ENCODE measurements at places on chromosomes 12 and 14.
A peak's percentile ranks its signal among the peaks of the same experiment; 100 is the strongest.

DNA sequence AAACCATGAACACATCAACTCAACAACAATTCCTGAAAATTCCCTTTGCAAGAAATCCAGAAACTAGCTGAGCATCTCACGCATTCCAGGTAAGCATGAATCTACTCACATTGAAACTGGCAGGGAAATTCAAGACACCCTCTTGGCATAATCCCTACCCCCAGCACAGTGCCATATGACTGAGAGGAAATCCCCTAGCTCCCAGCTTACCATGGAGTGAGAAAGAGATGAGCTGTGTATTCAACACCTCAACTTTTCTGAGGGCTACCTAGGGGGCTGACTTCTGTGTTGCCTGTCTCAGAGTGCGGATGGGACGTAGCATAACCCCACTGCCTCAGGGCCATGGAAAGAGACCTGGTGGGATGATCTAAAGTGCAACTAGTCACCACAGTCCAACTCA, 37.7 kb upstream of the GPR132 start:
- no peak for DNase-seq

DNA sequence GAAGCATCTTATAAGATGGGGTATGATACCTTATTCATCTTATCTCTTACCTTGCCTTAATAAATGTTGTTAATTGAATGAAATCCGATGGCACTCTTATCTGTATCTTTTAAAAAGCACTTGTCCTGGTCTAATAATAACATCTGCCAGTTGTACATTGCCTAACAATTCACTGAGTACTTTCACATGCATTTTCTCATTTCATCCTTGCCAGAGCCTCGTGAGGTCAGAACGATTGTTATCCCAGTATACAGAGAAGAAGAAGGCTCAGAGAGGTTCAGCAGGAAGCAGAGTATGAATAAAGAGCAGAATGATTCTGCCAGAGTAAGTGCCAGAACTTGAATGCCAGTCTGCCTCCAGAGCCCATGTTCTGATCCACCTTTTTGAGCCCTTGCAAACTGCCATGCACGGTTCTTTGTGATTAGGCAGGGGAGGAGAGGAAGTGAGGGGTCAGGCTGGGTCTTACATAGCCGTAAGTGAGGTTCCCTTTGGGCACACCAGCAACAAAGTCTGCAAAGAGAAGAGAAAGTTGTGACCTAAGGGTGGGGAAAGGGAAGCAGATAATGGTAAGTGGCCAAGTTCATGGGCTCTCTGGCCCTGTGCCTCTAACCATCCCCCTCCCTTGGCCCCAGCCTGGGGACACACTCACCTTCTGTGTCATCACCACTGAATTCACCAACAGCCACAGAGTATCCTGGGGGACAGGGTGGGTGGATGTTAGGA, 11.7 kb downstream of the ITGA5 start:
- no peak for DNase-seq

- no peak for DNase-seq
These were observed 1.6 kb upstream of the C1S start for GRCh38 chr12:7058850-7059395.

- no peak for DNase-seq
These were observed 3.6 kb downstream of the TNS2 start for GRCh38 chr12:53053218-53054111.

- no peak for DNase-seq
These were observed 60.4 kb upstream of the PTHLH start for GRCh38 chr12:28032811-28033537.

DNA sequence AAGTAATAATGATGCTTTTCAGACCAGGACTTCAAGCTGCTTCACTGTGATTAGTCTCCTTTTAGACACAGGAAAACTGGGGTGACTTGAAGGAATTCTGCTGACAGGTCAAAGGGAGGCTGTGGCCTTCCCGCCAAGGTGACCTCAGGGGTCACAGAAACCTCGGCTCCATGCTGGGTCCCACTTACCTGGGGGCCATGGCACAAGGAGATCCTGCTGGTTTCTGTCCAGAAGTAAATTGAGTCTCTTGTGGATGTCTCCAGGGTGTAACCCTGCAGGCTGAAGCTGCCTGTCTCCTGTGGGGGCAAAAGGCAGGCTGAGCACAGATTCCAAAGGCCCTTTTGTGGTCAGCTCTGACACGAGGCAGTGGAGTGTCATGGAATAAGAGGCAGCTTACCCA, 138.7 kb upstream of the MED13L start:
- no peak for DNase-seq

DNA sequence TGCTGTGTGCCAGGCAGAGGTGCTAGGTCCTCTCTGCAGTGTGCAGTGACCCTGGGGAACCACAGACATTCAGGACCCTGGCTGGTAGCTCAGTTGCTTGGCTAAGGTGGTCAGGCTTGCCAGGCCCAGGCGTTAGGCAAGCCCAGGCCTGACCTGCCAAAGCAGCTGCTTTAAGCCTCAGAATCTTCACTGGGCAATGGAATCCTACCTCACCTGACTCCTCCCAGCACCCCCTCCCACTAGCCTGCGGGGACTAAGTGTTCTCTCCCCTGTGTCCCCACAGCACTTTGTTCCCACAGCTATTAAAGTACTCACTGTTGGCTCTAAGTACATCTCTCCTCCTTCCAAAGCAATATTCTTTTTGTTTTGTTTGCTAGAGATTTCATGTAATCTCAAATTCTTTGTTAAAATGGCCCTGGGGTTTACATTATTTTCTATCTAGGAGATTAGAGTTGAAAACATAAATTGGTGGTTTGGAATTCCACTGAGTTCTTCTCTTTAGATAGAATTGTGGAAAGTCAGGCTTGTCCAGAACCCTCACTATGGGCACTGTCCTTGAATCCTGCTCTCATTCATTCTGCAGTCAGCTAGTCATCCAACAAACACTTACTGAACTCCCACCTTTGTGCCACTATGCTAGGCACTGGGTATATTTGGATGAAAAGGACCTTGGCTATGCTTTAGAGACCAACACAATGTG, 44.4 kb downstream of the DGLUCY start:
- DNase-seq: no peak

GRCh38 chr14:103908580-103908979, 19.7 kb upstream of the TDRD9 start:
- DNase-seq: no peak

GRCh38 chr14:100454437-100454836, 131.3 kb downstream of the SLC25A47 start:
- no peak for DNase-seq

DNA sequence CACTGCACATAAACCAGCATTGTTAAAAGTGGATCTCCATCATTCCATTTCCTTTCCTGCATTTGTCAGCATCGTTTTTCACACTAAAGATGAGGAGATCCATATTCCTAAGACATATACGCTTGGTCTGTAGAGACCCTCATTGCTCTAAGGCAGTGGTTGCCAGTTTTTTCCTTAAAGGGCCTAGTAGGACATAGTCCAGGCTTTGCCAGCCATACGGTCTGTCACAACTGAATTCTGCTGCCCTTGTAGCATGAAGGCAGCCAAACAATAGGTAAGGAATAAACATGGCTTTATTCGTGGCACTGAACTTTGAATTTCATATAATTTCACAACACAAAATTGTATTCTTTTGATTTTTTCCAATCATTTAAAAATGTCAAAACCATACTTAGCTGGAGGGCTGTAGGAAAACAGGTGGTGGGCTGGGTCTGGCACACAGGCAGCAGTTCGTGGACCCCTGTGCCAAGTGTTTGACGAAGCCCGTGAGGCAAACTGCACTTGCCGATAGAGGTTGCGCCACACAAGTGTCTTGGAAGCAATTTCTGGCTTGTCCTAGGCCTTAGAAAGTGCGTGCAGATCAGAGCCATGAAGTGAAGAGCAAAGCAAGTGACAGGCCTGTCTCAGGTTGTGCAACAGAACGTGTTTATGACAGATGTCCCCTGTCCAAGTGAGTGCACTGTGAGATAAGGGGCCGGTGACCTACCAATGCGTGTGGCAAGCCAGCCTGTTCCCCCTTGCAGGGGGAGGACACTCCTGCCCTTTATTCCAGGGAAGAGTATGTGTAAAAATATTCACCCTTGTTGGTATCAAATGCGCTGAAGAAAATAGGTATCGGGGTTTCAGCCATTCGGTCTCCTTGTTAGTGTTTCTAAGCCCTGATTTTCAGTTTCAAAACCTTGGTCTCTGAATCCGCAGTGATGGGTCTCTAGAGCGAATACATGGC, 916 bp upstream of the CHPT1 start:
- DNase-seq: no peak

- no peak for DNase-seq
These were observed 559.8 kb downstream of the RPL10L start for GRCh38 chr14:46091819-46092218.

GRCh38 chr12:52252728-52253343, 19.8 kb downstream of the KRT7 start:
- no peak for DNase-seq

GRCh38 chr12:124177276-124177950, 117.5 kb upstream of the RFLNA start:
- DNase-seq: no peak

GRCh38 chr12:49084438-49084837, 10.2 kb downstream of the DHH start:
- DNase-seq: no peak

DNA sequence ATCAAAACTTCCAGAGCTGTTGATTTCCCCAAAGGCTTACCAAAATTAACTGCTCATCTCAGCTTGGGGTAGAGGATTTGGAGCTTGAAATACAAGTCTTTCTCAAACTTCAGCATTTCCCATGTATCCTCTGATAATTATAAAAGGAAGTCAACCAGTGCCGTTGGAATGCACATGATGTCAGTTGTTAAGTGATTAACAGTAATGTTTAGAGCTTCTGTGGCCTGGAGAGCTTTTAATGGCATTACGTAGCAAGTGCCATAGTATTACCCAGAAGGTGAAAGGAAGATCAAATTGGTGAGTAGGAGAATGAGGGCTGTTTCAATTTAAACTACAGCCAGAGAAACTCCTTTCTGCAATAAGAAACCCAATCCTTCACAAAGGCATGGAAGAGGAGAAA, 62.5 kb upstream of the PTPRR start:
- DNase-seq: no peak

- no peak for DNase-seq
These were observed 45.2 kb downstream of the CDK17 start for GRCh38 chr12:96354844-96355534.

GRCh38 chr12:124273630-124274029, 21.3 kb upstream of the RFLNA start:
- peak; percentile 24 for DNase-seq

GRCh38 chr14:74855945-74856344, 20.0 kb downstream of the PROX2 start:
- DNase-seq: no peak

- no peak for DNase-seq
These were observed 4.6 kb upstream of the HIP1R start for GRCh38 chr12:122830517-122831214.

GRCh38 chr14:101972126-101972866, 7.9 kb downstream of the DYNC1H1 start:
- DNase-seq: no peak

DNA sequence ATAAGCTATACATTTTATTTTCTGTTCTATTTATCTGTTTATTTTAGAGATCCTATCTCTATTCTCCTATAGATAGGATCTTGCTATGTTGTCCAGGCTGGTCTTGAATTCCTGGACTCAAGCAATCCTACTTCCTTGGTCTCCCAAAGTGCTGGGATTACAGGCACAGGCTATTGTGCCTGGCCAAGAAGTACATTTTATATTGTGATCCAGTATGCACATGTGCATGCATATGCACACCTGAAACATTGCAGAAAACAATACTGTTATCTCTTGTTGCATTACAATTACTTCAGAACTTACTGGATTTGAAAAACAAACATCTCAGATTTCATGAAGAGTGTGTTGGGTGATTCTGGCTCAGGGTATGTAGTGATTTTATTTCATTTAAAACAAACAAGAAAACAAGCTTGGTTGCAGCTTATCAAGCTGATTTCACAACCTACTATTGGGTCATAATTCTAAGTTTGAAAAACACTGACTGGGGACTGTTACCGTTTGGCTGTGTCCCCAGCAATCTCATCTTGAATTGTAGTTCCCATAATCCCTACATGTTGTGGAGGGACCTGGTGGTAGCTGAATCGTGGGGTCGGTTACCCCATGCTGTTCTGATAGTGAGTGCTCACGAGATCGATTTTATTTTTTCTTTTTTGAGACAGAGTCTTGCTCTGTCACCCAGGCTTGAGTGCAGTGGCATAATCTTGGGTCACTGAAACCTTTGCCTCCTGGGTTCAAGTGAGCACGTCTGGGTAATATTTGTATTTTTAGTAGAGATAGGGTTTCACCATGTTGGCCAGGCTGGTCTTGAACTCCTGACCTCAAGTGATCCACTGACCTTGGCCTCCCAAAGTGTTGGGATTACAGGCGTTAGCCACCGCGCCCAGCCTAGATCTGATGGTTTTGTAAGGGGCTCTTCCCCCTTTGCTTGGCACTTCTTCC, 31.3 kb downstream of the ERC1 start:
- DNase-seq: no peak

GRCh38 chr12:41293011-41293410, 104.9 kb downstream of the PDZRN4 start:
- DNase-seq: no peak

DNA sequence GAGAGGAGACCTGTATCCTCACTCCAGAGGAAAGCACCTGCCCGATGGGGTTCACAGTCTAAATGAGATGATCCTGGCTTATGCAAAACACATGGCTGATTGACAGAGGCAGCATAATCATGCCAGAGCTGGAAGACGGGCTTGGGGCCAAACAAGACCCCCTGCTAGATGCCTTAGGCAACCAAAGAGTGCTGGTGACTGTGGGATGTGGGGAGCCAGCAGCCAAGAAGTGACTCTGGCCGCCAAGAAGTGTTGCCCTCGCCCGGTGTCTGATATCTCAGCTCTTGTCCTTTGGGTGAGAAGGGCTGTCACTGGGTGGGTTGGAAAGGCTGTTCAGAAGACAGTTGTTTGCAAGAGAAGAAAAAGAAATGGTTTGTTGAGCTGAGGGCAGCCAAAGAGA, 56.7 kb downstream of the PLEKHG3 start:
- no peak for DNase-seq

- peak; percentile 43 for DNase-seq
These were observed 8.1 kb downstream of the LRRC43 start for GRCh38 chr12:122190842-122191668.

DNA sequence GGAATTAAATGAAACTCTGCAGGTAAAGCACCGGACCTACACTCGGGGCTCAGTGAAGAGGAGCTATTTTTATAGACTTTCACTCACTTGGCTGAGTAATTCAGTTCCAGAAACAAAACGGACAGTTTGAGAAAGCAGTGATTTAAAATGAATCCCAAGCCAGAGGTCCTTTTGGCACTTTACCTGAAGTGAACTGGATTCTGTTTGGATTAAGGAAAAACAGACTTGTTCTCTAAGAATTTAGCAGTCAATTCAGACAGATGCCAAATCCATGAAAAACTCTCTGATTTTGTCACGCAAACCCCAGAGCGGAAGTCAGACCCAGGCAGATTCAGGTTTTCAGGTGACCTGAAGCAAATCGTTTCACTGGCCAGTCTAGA, 4.9 kb upstream of the VASH1 start:
- no peak for DNase-seq
